ENCODE measurements at places on chromosomes 13 and 19.

DNA sequence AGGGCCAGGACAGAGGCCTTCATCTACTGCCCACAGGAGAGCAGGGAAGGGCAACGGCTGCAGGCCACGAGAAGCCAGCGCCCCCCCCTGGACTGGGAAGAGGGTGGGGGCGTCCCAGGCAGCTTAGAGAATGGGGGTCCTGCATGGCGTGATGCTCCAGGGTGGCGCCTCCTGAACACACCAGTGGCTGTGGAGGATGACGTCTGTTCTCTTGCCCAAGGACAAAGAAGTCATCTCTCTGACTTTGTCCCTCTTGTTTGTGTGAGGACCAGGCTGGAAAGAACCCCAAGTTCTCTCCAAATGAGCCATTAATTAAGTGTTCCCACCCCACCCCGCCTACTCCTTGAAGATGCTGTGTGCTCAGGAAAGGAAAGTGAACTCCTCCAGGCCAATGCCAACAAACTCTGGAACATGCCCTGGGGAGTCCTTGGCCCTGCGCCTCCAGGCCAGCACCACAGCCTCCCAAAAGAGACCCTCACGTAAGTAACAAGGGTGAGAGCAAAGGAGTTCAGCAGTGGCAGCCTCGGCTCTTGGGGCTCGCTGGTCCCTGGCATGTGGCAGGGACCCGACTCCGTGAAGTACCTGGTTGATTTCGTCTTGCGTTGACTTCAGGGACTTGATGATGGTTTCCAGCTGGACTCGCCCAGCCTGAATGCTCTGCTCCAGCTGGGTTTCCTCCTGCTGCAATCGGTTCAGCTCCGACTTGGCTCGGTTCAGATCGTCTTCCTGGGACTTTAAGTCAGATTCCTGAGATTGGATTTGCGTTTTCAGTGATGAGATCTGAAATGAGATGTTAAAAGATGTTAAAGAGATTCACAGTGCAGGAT is 68.4 kb downstream of the EPS15L1 start:
- no peak for DNase-seq

GRCh38 chr13:113239986-113240385 is 30.6 kb downstream of the CUL4A start:
- no peak for DNase-seq

GRCh38 chr13:73696271-73696670 is 437.9 kb downstream of the KLF12 start:
- no peak for DNase-seq

- no peak for DNase-seq
Observed at GRCh38 chr19:5057860-5058259, 88.9 kb downstream of the KDM4B start.

GRCh38 chr19:9009431-9009830 is 778 bp downstream of the MUC16 start:
- no peak for DNase-seq

DNA sequence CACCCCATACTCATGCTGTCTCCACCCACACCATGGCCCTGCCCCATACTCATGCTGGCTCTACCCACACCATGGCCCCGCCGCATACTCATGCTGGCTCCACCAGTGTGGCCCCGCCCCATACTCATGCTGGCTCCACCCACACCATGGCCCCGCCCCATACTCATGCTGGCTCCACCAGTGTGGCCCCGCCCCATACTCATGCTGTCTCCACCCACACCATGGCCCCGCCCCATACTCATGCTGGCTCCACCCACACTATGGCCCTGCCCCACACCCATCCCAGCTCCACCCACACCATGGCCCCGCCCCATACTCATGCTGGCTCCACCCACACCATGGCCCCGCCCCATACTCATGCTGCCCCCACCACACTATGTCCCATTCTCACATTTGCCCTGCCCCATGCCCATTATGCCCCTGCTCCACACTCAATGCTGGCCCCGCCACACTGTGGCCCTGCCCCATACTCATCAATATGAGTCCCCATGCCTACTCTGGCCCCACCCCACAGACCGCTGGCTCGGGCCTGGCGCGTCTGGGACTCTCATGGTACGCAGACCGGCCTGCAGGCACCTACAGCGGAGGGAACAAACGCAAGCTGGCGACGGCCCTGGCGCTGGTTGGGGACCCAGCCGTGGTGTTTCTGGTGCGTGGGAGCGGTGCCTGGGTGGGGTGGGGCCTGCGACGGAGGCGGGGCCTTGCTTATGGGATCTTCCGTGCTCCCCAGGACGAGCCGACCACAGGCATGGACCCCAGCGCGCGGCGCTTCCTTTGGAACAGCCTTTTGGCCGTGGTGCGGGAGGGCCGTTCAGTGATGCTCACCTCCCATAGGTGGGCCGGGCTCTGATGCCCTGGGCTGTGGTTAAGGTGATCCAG is 3.7 kb upstream of the ARHGAP45 start:
- DNase-seq, result no peak

GRCh38 chr19:47231215-47232054 is 436 bp upstream of the BBC3 start:
- DNase-seq, result peak; percentile 83

GRCh38 chr13:27822873-27823311 is 30.6 kb downstream of the GSX1 start:
- no peak for DNase-seq

DNA sequence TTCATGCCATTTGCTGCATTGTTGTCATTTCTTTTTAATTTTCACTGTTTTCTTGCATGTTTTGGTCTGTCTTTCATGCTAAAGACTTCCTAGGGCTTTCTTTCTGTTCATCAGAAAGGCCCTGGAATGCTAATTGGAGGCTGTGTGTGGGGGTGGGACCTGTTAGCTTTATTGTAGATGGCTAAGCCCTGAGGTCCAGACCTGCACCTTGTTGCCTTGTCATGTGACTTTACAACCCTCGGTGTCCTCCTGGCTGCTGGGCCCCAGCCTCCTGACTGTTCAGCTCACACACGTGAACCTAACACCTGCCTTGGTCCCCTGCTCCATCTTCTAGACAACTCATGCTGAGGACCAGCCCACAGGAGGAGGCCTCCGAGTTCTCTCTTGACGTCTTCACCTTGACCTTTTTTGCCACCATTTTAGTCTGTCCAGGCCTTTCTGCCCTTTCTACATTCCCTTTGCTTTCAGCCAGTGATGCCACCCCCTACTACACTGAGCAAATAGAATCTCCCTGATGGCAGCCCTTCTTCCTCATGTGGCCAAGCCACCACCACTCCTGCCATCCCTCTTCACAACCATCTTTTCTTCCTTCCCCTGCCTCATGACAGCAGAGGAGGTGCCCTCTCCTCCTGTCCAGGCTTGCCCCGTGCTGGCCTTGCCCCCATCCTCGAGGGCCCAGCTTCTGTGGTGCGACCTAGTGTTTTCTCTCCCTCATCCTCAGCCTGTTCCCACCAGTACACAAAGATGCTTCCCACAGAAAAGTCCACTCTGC is 41.4 kb upstream of the GPI start:
- no peak for DNase-seq

DNA sequence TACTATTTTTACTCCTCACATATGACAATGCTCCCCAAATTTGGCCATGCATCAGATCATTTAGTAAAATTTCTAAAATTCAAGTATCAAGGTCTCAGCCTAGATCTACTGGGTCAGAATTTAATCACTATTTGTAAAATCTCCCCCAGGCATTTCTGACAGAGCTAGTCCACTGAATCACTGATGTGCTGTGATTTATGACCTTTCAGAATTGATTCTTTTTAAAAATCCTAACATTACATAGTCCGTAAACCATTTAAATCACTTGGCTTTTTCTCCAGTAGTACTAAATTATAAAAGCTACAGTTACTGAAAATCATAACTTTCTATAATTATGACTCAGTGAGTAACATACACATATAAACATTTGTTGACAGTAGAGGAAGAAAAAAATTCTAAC is 92.8 kb upstream of the RAP2A start:
- DNase-seq, result no peak

- no peak for DNase-seq
Observed at GRCh38 chr19:48591021-48591420, 15.5 kb upstream of the SPACA4 start.

- DNase-seq, result no peak
Observed at GRCh38 chr13:80865329-80865728, 524.4 kb upstream of the SPRY2 start.

DNA sequence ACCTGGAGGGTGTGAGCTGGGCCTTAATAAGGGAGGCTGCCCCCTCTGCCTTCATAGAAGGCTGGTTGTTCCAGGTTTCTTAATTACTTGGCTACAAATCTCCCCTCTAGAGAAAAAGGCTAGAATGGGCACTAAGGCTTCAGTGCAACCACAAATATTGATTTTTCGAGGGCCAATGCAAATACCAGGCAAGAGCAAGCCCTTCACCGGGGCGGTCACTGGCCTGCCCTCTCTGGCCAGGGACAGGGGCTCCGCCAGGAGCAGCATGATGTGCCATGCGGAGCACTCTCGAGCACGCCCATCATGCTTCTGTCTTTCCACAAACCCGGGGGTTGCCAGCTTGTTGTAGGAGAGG is 127.8 kb upstream of the SPACA7 start:
- DNase-seq, result no peak

GRCh38 chr19:996051-996838 is 4.0 kb upstream of the GRIN3B start:
- DNase-seq, result peak; percentile 64

DNA sequence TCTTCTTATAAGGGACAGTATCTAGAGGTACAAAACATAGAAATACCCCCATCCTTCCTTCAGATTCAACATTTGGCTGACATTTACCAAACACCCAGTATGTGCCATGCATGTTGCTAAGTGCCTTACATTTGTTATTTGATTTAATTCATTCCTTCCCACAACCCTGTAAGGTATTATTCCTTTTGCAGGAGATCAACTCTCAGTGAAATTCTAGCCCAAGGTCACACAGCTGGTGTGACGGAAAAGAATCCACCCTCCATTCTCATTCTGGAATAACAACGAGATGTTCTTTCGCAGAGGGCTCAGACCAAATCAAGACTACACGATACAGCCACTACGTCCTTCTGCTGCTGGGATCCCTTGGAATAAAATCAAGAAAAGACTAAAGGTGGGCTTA is 67.8 kb downstream of the C13orf42 start:
- no peak for DNase-seq

DNA sequence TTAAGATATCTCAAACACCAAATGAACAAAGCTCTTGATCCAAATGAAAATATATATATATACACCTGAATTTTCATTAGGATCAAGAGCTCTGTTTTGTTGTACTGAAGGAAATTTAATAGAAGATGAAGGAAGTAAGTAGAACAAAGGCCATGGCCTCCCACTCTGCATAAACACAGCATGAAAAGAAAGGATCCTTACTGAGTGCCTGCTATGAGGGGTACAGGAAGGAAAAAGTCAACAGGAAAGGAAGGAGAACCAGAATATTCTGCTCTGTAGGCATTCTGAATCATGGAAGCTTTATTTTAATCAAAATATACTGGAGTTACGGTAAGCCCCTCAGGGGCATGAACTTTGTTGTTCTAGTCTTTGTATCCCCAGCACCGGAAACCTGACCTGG is 22.1 kb downstream of the TMTC4 start:
- no peak for DNase-seq

DNA sequence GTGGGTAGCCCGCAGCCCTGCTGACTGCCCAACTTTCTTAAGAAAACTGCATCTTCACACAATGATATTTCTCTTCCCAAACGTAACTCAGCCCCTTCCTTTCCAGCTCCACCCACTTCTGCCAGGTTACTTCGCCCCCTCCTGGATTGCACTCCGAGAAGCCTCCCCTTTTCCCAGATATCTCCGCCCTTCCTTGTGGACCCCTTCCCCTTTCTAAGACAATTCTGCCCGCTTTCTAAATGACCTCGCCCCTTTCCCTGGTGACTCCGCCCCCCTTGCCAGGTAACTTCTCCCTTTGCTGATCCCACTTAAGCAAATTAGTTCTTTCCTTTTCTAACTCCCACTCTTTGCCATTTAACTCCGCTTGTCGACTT is 2.6 kb downstream of the VSIG10L start:
- DNase-seq, result no peak

- DNase-seq, result no peak
Observed at GRCh38 chr13:107238262-107238981, 670.5 kb upstream of the ARGLU1 start.

- no peak for DNase-seq
Observed at GRCh38 chr13:111912991-111913760, 153.8 kb upstream of the SOX1 start.

- no peak for DNase-seq
Observed at GRCh38 chr13:42272804-42273175, 838 bp downstream of the AKAP11 start.

DNA sequence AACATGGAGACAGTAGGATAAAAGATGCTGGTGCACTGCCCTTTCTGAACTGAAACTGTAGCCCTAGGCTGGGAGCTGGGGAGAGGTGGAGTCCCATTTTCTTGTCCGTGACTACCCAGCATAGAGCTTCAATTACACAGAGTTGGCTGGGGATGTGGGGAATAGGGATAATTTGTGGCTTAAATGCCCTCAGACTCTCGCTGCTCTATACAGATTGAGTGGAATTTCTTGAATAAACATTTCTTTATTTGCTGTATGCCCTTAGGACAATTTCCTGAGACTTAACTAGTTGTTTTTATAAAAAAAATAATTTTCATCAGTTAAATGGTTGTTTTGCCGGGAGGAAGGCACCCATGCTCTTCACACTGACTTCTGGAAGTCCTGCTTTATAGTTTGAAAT is 7.2 kb downstream of the IGFL2 start:
- DNase-seq, result no peak
